ENCODE measurements at places on chromosomes 2 and 18. TPM values are rescaled to one million over a fixed set of nuclear protein-coding genes. Genes with fewer than 3 reads are reported as not detected.

CPLX4 gene
- not detected for total RNA-seq

NTSR2 gene
- not detected for total RNA-seq

ASPRV1 gene
- 0.29 TPM for total RNA-seq

SP110 gene
- 6.3 TPM for total RNA-seq

TIGD1 gene
- 4.1 TPM for total RNA-seq

DBI gene
- 406 TPM for total RNA-seq

THUMPD2 gene
- total RNA-seq: 14.6 TPM

RNPEPL1 gene
- 39.4 TPM for total RNA-seq

FAM228A gene
- total RNA-seq: not detected

SLC19A3 gene
- 3.1 TPM for total RNA-seq

SETBP1 gene
- 0.58 TPM for total RNA-seq

HIBCH gene
- total RNA-seq: 16.1 TPM
